Smooth muscle cell of the brain vasculature (primary cell): ENCODE measurements at places on chromosomes 2 and 18.

DNA sequence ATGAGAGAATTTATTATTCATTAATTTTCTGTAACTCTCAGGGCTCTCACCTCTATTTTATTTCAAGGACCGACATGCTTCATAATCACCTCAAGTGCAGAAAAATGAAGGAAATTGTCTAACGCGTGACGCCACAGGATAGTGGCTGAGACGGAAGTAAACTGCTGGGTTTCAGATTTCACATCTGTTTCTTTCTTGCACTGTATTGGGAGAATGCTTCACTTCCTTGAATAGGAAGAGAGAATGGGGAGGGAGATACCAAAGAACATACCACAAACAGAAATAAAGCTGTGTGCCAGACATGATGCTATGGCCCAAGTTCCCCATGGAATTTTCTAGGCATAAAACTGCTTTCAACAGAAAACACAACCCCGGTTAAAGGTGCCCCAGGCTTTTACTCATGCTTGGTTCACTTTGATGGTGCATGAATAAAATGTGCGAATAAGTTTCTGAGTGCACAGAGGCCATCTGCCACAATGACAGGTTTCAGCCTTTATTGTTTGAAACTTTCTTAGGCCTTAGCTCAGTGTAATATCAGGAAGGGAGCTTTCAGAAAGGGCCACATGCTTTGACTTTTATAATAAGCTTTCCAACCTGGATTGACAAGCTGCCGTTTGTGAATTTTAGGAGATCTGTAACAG, 1116.4 kb downstream of the SOCS6 start:
- no peak for DNase-seq

DNA sequence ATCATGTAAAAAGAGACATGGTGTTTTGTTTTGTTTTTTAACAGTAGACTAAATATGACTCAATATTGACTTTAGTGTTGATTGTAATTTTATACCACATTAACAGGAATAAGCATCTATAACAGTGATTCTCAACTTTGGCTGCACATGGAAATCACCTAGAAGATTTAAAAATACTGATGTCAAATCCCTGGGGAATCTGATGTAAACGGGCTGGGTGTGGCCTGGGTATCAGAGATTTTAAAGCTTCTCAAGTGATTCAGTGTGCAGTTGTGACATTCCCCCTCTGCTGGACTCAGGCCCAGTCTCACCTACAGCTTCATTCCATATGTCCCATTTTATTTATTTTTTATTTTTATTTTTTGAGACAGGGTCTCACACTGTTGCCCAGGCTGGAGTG, 82.8 kb upstream of the ATP8B1 start:
- DNase-seq: no peak

DNA sequence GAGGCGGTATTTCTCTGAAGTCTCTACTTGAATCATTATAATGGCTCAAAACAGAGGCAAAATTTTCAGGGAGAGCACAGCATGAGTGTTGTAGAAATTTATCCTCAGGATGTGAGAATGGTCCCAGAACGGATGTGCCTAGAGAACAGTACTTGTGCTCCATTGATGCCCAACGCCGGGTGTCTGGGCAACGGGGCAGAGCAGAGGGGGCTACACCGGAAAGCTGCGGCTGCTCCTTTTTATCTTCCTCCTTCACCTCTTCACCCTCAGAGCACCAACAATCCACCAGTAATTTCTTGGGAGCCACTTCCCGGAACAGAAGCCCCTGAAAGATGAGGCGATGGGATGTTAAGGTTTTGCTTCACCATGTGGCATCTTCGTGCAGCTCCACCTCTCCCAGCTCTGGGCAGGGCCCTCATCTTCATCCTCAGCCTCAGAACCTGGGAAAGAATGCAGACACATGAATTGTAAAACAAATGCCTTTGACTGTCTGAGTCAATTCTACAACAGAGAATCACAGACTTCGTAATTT, 71.5 kb downstream of the PTGR3 start:
- no peak for DNase-seq

- no peak for DNase-seq
Measured at GRCh38 chr18:39172695-39173421, 1607.3 kb upstream of the CELF4 start.

GRCh38 chr2:41992671-41993434, 55.0 kb upstream of the PKDCC start:
- DNase-seq: no peak

DNA sequence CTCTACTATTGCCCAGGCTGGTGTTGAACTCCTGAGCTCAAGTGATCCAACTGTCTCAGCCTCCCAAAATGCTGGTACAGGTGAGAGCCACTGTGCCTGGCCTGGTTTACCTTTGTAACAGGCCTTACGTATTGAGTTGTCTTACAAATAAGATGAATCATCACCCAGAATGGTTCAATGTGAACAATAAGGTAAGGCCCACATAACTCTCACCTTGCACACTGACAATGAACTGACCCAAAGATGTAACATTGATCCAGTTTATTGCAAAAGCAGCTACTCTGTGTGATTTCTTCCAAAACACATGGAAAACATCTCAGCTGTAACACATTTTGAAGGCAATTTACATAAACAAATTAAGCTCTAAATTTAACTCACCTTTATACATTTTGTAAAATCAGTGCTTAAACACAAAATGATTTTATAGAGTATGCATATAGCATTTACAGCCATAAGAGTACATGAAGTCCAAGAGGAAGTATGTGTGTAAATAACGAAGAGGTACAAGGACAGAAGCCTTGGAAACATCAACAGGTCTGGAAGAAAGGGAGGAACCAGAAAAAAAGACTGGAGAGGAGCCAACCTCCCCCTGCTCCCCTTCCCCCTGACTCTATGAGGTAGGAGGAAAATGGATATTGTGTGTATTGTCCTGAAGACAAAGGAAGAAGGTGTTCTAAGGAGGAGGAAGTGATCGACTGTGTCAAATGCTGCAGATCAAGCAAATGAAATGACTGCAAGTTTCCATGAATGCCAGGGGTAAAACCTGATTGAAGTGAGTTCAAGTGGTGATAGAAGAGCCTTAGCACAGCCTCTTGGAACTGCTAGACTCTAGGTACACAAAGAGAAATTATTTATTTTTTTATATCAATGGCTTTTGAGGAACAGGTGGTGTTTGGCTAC, 5.6 kb upstream of the WDFY1 start:
- no peak for DNase-seq

- no peak for DNase-seq
Measured at GRCh38 chr18:78407466-78407844, 572.2 kb upstream of the SALL3 start.

GRCh38 chr18:27609221-27609620, 424.1 kb upstream of the CHST9 start:
- no peak for DNase-seq

GRCh38 chr18:5195656-5196055, 1.4 kb downstream of the AKAIN1 start:
- DNase-seq: no peak

DNA sequence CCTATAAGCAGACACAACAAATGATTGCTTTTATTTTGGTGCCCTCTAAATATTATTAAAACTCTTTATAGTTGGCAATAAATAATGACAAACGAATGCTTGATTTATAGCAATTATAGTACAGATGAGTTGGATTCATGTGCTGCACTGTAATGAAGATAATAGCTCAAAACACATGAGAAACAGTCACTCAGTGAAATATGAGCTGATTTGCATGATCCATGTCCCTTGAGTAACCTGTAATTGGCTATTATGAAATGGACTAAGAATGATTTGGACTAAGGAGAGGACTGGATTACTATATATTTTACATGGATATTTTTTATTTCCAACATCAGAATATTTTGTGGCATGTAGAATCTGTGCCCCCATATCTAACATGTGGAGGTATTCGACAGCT, 365.6 kb upstream of the UBE2E3 start:
- no peak for DNase-seq

DNA sequence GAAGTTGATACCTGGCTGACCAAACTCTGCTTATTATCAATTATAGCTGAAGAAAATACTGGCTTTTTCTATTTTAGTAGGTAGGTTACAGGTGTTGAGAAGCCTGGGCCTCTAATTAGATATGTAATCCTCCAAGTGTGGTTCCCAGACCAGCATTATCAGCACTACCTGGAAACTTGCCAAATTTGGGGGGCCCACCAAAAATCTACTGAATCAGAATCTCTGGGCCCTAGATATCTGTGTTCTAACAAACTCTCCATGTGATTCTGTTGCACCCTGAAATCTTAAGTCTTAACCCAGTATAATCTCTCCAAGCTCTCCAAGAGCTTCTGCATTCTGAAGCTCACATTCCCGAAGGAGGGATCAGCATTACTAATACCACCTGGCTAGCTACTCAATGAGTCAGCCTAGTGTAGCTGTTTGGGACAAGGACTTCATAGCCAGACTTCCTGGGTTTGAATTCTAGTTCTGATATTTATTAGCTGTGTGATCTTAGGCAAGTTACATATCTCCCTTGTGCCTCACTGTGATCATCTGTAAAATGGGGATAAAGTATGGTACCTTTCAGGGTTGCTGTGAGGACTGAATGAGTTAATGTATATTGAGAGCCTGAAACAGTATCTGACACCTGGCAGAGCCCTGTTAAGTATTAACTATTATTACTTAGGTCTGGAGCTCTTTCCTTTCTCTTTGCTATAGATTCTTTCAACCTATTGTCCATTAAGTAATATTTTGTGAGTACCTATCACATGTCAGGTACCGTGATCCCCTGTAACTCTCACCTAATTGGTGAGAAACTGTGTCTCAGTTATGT, 94.1 kb upstream of the CD302 start:
- DNase-seq: no peak

DNA sequence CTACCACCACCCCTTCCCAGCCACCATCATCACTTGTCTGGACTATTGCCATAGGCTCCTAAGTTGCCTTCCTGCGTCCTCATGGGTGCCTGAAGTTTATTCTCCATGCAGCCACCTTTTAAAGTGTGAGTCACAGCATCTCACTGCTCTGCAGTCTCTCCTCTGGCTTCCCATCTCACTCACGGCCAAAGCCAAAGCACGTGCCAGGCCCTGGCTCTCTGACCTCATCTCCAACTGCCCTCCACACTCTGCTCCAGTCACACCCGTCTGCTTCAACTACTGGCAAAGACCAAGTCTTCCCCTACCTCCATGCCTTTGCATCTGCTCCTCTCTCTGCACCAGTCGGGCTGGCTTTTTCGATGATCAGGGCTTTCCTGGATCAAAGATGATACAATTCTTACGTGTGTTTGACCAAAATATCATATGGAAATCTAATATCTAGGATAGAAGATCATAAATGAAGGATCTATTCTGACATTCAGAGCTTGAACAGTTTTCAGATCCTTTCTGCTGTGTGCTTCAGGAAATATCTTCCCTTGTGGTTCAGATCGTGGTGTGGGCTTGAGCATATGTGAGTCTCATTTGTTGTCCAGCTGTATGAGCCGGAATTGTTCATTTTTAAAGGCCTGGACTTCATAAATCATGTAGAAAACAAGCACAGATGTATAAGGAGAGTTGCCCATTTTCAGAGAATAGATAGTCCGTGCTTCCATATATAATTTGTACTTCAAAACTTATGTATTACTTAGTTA, 175.6 kb downstream of the PRKCE start:
- no peak for DNase-seq

- no peak for DNase-seq
Measured at GRCh38 chr2:46393347-46393820, 86.0 kb upstream of the TMEM247 start.
